ENCODE measurements at places on chromosomes 6 and 20.

DNA sequence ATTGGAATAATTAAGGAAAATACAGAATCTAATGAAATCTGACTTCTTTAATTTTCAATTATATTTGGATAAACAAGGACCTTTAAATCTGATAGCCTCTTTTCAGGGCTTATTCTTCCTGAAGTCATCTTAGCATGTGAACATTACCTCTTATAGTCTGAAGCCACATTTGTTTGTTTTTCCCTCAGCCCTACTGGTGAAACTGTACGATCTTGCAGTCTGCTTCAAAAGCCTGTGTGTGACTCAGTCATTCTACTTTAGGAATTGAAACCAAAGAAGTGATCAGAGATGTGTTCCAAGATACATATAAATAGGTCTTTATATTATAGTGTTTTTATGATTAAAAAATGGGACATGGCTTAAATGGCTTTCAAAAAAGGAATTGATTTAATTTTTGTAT is 67.5 kb downstream of the MACROD2 start:
- no peak for DNase-seq

DNA sequence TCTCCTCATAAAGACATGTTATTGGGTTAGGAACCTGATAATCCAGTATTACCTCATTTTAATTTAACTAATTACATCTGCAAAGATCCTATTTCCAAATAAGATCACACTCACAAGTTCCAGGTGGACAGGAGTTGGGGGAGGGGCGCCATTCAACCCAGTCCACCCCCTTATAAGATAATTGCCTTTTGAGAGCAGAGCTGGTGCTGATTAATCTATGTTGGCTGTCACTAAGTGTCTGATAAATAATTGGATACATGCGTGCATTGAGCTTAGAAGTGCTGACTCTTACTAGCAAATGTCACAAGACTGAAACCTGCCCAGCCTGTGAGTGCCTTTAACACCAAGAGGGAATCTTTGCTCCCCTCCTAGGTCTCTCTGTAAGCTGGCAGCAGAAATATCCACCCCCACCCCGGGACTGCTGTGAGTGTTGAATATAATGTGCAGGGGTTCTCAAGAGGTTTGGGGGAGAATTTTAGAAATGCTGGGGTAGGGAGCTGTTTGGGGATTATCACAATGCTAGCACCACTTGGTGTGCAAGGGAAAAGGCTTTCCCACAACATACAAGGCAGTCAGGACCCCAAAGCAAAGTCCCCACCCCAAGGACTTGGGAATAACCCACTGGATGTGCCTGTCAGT is 87.5 kb downstream of the ANKRD60 start:
- DNase-seq: no peak

DNA sequence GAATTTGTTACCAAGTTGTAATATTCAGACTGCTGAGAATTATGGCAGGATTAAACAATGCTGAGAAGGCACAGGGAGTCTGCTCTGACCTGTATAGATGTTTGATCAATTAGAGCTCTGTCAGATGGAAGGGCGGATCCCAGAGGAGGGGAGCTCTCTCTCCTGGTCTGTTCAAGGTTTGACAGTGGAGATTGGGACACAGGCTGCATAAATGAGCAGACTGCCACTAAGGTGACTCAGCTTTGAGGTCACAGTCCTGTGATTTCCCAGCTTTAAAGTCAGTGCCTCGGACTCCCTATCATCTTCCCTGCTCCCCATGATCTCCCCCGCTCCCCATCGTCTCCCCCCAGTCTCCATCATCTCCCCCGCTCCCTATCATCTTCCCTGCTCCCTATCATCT is 59.2 kb upstream of the SLC22A23 start:
- DNase-seq: no peak

DNA sequence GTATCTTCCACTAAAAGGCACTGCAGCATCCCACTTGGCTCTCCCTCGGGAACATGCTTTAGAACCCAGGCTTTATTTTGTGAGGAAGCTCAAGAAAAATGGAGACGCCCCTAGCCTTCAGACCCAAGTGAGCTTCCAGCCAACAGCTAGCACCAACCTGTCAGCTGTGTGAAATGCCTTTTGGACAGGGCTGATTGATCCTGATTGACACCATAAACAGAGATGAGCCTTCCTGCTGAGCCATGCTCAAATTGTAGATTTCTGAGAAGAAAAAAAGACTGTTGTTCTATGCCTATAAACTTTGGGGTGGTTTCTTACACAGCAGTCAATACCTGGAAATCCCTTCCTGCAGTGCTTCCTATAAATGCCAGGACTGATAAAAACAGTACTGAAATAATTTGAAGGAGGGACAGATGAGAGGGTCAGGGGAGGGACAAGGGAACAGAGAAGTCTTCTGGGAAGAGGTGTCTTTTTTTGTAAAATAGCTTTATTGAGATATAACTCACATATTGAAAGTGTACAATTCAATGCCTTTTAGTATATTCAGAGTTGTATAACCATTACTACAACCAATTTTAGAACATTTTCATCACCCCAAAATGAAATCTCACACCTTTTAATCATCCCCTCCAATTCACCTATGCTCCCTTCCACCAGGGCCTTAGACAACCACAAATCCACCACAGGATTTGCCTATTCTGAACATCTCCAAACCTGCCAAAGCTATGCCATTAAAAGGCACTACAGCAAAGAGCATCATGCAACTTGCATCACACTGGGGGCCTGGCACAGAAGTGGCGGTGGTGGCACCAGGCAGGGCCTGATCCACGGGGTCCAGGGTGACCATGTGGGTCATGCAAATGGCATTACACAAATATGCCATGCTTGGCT is 2.7 kb upstream of the STK4 start:
- DNase-seq: no peak

DNA sequence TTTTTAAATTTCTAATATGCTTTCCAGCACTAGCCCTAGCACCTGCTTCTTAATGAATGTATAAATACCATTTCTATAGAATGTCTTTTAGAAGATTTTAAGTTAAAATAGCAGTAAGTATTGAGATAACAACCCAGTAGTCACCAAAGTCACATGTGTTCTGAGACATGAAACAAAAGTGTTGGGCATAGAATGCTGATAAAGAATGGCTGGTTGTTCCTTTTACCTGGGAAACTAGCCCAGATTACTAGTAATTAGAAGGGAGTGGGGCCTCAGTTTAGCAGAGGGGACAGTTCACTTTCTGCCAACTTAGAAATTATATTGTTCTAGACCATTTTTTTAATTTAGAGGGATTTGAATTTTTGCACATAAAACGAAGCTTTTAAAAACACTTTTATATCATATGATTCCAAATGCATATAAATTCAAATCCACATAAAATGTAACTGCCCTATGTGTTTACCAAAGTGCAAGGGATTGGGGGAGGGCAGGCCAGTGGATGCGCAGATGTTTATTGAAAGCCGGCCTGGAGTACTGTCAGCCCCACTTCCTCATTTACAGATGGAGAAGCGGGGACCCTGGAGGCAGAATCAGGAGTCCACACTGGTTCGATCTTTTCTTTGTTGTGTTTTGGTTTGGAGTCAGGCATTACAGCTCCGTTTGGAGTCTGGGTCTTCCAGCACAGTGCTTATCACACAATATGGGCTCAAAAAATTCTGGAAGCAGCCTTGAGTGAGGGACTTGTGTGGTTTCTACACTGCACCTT is 139.8 kb downstream of the ZDHHC14 start:
- no peak for DNase-seq

DNA sequence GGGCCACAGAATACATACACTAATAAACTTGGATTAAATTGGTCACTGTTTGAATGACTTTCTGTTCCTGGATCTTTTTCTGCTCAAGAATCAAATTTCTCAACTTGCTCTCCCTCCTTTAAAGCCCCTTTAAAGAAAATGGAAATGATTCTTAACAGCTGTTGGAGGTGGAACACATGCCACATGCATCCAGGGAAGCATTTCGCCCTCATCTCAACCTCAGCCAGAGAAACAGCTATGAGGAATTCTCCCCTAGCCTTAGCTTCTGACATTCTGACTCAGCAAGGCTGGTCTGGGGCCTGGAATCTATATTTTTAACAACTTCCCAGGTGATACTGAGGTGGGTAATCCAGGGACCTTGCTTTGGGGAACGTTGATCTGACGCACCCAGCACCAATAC is 263.4 kb upstream of the ECI2 start:
- no peak for DNase-seq

DNA sequence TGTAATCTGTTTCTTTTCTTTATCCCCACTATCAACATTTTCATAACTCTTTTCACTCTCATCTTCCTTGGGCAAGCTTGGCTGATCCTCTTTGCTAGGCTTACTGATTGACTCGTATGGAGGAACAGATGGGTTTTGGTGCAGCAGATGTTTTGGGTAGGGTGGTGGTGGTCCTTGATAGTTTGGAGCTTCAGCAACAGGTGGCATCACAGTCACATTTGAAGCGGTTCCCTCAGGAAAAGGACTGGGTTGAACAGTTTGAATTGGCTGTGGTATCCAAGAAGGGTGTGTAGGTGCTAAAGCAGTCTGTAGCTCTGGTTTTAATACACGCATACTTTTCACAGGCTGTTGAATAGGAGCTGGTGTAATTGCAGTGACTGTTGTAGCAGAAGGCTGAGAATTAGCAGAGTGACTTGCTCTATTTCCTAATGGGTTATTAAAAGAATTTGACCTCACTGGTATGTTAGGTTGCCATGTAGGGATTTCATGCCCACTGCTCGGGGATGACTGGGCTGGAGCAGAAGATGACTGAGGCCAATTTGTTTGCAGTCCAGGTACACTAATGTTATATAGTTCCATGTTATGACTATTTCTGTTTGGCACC is 34.5 kb downstream of the LATS1 start:
- DNase-seq: no peak

- no peak for DNase-seq
Observed at GRCh38 chr20:18496042-18496441, 983 bp downstream of the RBBP9 start.

GRCh38 chr6:137892271-137892708 is 25.2 kb downstream of the TNFAIP3 start:
- DNase-seq: no peak

DNA sequence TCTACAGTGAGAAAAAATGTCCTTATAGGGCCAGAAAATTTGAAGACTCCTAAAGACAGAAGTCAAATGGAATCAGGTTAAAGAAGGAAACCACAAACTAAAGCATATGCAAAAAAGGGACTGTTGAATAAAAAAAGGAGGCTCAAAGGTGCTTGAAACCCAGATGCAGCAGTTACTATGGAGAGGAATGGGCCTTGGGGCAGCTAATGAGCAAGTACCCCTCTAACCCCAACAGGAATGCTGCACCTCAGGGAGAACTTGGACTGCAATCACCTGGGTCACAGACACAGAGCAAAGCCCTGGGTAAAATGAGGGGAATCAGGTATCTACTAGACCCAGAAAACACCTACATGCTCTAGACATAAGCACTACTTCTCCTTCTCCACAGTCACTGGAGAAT is 313.9 kb downstream of the UBE3D start:
- DNase-seq: no peak

- no peak for DNase-seq
Observed at GRCh38 chr6:109013656-109014305, 80.9 kb downstream of the SESN1 start.

DNA sequence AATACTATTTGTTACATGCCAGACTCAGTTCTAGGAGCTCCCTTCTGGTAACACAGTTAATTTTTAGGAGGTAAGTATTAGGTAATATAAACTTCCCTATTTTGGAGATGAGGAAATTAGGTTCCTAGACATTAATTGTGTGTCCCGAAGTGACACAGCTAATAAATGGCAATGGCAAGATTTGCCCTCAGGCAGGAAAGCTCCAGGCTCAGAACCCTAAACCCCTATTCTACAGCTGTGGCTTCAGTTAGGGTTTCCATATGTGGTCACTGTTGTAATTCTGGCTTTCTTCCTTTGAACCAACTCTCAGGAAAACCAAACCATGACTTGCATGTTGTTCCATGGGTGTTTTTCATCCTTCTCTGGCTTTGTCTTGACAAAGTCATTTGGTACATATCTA is 188.2 kb downstream of the PLCB1 start:
- no peak for DNase-seq

DNA sequence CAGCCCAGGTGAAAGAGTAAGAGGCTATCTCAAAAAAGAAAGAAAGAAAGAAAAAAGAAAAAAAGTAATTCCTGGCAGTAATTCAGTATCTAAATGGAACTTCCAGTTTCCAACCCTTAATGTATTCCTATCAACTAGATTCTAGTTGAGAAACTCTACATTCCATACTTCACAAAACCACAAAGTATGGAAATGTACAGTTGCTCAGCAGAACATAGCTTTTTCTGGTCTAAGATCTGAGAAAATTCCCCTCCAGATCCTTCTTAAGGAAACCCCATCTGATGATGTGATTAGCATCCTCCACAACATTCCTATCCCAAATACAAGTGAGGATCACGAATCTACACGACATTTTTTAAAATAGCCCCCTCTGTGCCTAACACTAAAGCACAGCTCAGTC is 3.6 kb downstream of the ARMH2 start:
- no peak for DNase-seq

- no peak for DNase-seq
Observed at GRCh38 chr6:27726619-27727023, 185.6 kb downstream of the OR2B2 start.

DNA sequence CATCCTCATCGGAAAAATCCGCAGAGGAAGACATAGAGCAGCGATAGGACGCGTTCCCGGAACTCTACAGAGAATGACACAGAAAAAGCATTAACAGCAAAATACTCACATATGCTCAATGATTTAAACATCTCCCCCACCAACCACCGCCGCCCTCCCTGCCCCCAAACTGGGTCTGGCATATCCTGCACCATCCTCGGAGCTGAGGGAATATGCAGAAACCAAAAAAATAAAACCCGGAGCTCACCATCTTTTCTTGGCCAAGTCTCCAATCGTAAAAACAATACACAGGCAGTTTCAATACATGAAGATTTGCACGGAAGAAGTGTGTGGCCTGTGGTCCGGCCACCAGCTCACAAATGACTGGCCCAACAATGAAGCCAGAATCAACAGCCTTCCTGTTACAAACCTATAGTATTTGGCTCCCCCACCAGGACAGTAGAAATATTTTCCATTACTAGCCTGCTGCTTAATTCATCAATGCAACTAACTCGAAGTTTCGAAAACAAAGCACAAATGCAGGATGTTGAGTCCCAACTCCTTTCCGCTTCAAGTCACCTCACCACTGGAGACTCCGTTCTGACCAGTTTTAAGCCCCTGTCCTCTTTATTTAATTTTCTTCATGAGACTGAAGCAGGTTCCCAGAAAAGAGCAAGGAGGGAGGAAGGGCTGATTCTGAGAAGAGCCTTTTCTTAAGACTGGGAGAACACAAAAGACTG is 103.2 kb upstream of the BEND6 start:
- no peak for DNase-seq

- no peak for DNase-seq
Observed at GRCh38 chr20:14956026-14956425, 618.6 kb upstream of the FLRT3 start.
